Activated T-cell treated with anti-CD3 and anti-CD28 coated beads, Interleukin-2, amount 50 U/mL, for 72 hours (primary cell): ENCODE measurements at places on chromosomes 5 and 9. TPM values are rescaled to one million over a fixed set of nuclear protein-coding genes. Genes with fewer than 3 reads are reported as not detected.

DNA sequence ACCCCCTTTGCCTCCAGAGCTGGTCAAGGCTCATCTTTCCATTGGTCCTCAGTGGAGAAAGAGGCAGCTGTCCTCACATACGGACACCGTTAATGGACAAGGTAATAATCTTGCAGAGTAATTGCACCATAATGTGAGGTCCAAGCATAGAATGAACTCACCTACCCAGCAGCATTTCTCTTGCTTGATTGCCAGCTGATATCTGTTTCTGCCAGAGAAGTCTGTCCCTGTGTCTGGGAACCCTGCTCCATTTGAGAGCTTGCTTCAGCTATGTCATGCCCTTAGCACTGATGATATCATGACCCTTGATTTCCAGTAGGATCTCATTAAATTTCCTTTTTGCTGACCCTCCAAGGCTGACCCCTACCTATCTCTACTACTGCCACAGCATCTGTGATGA lies 154.6 kb downstream of the PIK3R1 start:
- H3K36me3 ChIP-seq: peaks cover 2% of the 10 kb centered on the region
- peak overlapping the region; percentile 79 for H3K4me3 ChIP-seq
- DNase-seq: no peak

The EIF4E1B gene
- total RNA-seq: not detected

DNA sequence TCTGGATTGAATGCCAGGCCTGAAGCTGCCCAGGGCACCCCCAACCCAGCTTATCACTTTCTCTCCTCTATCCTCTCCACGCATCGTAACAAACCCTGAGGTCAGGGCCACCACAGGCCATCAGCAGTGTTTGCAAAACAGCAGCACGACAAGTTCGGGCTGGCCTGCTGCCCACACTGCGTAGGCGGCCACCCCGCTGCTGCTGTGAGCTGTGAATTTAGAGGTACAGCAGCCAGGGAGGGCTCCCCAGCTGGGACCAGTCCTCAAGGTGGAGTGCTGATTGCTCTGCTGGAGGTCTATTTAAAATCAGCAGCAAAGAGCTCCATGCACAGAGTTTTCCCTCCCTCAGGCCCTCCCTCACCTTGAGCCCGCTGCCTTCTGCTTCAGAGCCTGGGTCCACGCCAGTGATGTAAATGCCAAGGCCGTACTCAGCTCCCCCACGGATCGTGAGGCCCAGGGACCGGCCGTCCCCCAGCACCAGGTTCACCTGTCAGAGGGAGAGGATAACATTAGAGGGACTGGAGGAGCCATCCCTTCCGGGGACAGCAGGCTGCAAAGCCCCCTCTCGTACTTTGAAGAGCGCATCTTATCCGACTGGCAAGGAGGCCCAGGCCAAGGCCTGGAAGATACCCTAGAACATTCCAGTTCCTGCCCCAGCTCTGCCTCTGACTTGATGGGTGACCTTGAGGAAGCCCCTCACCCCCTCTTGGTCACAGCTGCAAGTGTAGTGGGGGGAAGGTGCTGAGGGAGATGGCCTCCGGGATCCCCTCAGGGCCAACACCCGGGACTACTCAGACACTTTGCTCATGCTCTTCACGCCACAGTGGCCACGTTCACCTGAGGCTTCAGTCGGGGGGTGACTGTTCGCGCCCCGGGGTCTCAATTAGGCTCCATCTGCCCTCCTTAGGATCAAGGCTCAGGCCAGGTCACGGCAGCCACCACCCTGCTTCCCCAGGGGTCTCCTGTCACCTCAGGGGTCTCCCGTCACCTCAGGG lies 39.1 kb downstream of the WHRN start:
- DNase-seq: no peak
- no peaks in the 10 kb centered on the region for H3K36me3 ChIP-seq
- no peak overlapping the region for H3K27ac ChIP-seq
- H3K27me3 ChIP-seq: no peaks in the 10 kb centered on the region
- no peaks in the 10 kb centered on the region for H3K4me1 ChIP-seq
- H3K4me3 ChIP-seq: no peak overlapping the region

- H3K4me3 ChIP-seq: no peak overlapping the region
- peaks cover 41% of the 10 kb centered on the region for H3K4me1 ChIP-seq
- no peak for DNase-seq
- H3K27ac ChIP-seq: no peak overlapping the region
- no peaks in the 10 kb centered on the region for H3K36me3 ChIP-seq
Measured at GRCh38 chr9:19180991-19181390, 49.5 kb upstream of the DENND4C start.

GRCh38 chr9:78972303-78972999 lies 599.3 kb upstream of the TLE4 start:
- DNase-seq: no peak
- H3K36me3 ChIP-seq: no peaks in the 10 kb centered on the region
- H3K27ac ChIP-seq: no peak overlapping the region
- no peaks in the 10 kb centered on the region for H3K4me1 ChIP-seq
- H3K4me3 ChIP-seq: no peak overlapping the region
- no peaks in the 10 kb centered on the region for H3K27me3 ChIP-seq

GRCh38 chr9:93111001-93111370 lies 15.0 kb downstream of the CARD19 start:
- H3K36me3 ChIP-seq: peaks cover 12% of the 10 kb centered on the region
- H3K27ac ChIP-seq: peak overlapping the region; percentile 5
- no peaks in the 10 kb centered on the region for H3K27me3 ChIP-seq
- no peak overlapping the region for H3K4me3 ChIP-seq

GRCh38 chr9:14529629-14530028 lies 163.6 kb downstream of the ZDHHC21 start:
- H3K4me1 ChIP-seq: no peaks in the 10 kb centered on the region
- no peak overlapping the region for H3K27ac ChIP-seq
- H3K27me3 ChIP-seq: peaks cover 17% of the 10 kb centered on the region
- H3K4me3 ChIP-seq: no peak overlapping the region
- H3K36me3 ChIP-seq: no peaks in the 10 kb centered on the region

GRCh38 chr5:104412649-104413240 lies 850.2 kb upstream of the NUDT12 start:
- H3K27ac ChIP-seq: no peak overlapping the region
- no peaks in the 10 kb centered on the region for H3K27me3 ChIP-seq
- no peak for DNase-seq
- H3K36me3 ChIP-seq: no peaks in the 10 kb centered on the region
- H3K4me1 ChIP-seq: no peaks in the 10 kb centered on the region

GRCh38 chr5:38555354-38556087 lies 925 bp downstream of the LIFR start:
- peaks cover 73% of the 10 kb centered on the region for H3K27me3 ChIP-seq
- peaks cover 10% of the 10 kb centered on the region for H3K4me1 ChIP-seq
- H3K36me3 ChIP-seq: peaks cover 3% of the 10 kb centered on the region
- no peak overlapping the region for H3K27ac ChIP-seq
- no peak for DNase-seq

DNA sequence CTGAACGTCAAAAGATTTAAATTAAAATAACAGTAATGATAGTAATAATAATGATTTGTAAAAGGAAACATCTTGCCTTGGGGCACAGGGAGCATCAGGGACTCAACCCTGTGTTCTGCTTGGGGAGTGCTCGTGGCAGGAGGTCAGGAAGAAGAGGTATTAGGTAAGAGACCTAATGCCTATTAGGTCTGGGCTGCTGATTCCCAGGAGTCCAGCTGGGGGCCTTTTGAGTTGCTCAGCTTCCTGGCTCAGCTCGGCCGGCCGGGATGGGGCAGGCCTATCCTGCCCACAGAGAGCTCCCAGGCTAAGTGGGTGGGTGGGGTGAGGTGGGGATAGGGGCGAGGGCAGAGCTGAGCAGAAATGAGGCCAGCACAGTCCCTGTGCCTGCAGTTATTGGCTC lies 17.5 kb downstream of the LMX1B start:
- DNase-seq: no peak
- H3K27me3 ChIP-seq: peaks cover 69% of the 10 kb centered on the region
- H3K36me3 ChIP-seq: no peaks in the 10 kb centered on the region
- H3K4me3 ChIP-seq: no peak overlapping the region
- peaks cover 3% of the 10 kb centered on the region for H3K4me1 ChIP-seq
